ENCODE measurements at places on chromosomes 12 and 14.

- DNase-seq = no peak
Observed at GRCh38 chr12:20798554-20798953, 12.0 kb upstream of the SLCO1B3 start.

GRCh38 chr12:99966429-99966828, 18.3 kb downstream of the ANKS1B start:
- no peak for DNase-seq

DNA sequence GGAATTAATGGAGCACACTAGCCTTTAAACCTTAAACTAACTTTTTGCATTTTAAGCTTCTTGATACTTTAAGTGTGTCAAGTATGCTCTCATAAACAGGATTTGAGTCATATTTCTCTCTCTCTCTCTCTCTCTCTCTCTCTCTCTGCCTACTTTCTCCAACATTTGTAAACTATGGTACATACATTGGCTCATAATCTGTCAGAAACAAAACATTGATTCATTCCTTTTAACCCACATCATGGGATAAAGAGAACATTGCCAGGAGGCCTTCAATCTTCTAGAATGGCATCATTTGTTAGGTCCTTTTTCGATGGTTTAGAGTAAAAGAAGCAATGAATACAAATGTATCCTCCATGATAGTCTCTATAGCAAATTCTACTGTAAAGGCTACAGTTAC, 81.6 kb upstream of the RERGL start:
- no peak for DNase-seq

GRCh38 chr14:102280376-102280962, 24.5 kb downstream of the MOK start:
- DNase-seq = no peak

GRCh38 chr12:81147292-81147919, 69.5 kb downstream of the ACSS3 start:
- no peak for DNase-seq

DNA sequence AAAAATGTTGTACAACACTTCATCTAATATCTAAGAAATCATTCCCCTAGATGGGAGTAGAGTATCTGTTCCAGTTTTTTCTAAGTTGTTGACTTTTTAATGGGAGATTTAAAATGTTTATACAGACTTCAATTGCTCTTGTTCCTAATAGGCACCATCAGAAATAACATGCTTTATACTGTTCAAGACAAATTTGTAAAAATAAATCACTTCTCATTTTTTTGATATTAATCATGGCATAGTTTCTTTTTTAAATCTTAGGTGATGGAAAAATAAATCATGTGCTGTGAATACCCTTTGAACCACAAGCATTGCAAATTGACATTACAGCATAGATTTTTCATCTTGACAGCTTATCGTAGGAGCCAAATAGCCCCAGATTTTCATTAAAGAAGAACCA, 473.5 kb upstream of the MGAT4C start:
- DNase-seq = no peak

DNA sequence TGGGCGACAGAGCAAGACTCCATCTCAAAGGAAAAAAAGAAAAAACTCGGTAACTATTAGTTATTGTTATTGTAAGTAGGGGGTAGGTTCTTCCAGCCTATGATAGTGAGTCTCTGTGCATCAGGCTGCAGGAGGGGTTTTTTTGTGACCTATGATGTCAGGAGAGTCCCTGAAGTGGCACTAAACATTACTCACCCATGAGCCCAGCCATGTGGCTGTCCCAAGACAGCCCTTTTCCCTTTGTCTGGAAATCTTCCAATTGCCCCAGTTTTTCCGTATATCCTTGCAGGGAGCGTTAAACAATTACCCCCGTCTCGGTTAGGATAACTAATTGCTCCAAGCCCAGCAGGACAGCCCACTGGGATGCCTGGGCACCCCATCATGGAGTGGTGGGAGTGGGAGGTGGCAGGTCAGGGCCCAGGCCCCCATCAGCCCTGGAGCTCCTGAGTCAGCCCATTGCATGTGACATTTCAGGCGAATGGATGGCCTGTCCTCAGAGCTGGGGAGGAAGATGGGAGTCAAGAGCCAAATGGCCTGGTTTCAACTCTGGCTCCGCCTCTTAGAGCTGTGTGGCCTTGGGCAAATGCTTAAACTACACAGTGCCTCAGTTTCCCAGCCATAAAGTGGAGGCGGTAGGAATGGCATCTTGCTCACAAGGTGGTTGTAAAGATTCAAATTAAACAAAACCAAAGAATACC, 16.4 kb downstream of the PHETA1 start:
- no peak for DNase-seq

DNA sequence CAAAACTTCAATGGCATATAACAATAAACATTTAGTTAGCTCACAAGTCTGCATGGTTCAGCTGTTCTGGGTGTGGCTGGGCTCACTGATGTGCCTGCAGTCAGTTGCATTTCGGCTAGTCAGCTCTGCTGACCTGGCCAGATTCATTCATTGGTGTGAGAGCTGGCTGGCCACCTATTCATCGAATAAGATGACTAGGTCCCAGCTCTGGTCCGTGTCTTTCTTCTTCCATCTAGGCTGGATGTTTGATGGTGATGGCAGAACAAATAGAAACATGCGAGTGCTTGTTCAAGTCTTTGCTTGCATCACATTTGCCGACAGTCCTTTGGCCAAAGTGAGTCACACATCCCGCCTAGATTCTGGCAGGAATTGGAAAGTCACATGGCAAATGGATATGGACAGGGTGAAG, 203.3 kb upstream of the CRY1 start:
- DNase-seq = no peak

DNA sequence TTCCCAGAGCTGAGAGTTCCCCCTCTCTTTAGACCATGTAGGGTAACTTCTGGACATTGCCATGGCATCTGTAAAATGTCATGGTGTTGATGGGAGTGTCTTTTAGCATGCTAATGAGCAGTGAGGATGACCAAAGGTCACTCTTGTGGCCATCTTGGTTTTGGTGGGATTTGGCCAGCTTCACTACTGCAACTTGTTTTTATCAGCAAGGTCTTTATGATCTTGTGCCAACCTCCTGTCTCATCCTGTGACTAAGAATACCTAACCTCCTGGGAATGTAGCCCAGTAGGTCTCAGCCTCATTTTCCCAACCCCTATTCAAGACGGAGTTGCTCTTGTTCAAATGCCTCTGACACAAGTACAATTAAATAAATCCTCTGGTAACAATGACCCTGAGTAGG, 244.4 kb downstream of the NEDD1 start:
- DNase-seq = no peak

DNA sequence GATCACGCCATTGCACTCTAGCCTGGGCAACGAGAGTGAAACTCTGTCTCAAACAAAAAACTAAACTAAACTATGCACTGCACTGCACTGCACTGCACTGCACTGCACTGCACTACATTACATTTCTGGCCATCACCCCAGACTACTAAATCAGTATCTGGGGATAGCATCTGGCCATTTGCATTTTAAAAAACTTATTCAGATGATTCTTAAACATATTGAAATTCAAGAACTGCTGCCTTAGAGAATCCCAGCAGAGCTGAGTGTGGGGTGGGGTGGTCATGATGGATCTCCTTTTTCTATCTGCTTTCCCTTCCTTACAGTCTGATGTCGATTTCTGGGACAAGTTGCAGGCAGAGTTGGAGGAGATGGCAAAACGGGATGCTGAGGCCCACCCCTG, 13.6 kb downstream of the PEX5 start:
- DNase-seq = no peak

- DNase-seq = no peak
Observed at GRCh38 chr12:68804657-68805591, 3.1 kb upstream of the MDM2 start.

DNA sequence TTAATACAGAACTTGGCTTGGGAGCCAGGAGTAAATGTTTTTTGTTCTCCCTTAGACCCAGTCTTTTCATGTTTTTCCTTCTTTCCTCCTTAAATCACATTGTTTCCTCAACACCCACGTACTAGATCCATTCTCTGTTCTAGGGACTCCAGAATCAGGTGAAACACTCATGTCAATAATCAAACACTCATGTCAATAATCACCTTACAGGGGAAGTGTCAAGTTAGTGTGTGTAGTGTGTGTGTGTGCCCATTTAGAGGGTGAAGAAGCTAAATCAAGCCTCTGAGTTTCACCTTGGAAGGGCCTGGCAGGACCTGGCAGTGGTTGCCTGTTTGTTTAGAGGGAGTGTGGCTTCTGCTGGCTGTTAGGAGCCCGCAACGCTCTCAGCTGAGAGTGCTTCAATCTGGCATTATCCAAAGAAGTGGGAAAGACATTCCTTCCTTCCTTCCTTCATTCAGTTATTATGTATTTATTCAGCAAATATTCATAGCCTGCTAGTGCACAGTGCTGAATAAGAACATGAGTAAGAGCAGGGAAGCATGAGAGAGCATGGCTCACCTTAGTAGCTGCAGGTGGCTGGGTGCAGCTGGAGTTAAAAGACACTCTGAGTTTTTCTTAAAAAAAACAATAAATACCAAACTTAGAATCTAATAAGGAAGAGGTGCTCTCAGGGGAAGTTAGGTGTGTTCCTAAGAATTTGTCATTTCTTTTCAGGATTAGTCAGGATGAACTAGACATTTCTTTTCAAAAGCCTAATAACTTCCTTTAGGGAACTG, 17.6 kb upstream of the EID3 start:
- DNase-seq = no peak

DNA sequence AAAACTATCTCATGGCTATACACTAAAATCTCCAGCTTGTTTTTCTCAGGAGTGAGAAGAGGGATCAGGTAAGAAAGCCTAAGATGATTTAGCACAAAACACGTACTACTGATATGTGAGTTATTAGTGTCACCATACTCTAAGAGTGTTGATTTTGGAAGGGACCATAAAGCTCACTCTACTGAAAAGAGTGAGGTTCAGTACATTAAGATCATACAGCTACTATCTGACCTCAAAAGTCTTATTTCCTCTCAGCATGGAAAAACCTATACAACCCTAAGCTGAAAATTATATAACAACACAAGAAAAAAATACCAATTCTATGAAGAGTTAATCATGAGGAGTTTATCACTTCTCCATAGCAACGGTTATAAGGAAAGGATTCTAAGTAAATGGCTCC, 19.5 kb downstream of the SNW1 start:
- DNase-seq = no peak

DNA sequence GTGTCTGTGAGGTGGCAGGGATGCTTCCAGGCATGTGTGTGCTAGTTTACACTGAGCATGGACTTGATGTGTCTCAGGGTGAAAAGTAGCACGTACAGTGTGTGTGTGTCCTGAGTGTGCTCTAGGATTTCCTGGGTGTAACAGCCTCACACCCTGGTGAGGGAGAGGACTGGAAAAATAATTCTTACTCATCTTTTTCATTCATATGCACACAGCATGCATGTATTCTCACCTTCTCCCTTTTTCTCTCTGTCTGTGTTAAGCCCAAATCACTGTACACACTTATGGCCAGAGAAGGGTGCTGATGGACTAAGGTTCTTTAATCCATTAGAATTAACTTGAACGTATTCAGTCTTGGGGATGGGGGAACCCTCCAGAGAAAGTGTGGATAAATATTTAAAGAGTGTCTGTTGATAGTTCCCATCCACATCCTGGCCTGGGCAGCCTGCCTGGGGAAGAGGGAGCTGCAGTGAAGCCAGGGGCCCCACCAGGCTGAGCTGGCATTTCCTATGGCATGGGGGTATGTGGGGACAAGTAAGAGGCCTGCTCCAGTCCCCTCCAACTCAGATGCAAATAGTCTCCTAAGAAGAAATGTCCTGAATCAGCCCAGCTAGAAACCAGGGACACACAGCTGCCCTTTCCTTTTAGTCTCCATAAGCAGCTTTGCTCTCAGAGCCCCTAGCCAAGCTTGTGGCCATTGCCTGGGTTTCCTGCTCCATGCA, 1.1 kb upstream of the HOXC8 start:
- no peak for DNase-seq

- no peak for DNase-seq
Observed at GRCh38 chr14:40733206-40733605, 873.5 kb upstream of the LRFN5 start.

GRCh38 chr14:33792720-33793368, 158.0 kb downstream of the EGLN3 start:
- DNase-seq = peak; percentile 90

DNA sequence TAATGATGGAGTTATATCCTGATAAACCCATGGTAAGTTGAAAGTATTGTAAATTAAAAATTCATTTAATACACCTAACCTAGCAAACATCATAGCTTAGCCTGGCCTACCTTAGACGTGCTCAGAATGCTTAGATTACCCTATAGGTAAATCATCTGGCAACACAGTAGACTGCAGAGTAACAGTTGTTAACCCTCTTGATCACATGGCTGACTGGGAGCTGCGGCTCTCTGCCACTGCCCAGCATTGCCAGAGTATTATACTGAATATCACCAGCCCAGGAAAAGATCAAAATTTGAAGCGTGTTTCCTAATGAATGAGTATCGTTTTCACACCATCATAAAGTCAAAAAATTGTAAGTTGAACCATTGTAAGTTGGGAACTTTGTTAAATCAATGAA, 17.8 kb upstream of the TMPRSS12 start:
- DNase-seq = no peak

DNA sequence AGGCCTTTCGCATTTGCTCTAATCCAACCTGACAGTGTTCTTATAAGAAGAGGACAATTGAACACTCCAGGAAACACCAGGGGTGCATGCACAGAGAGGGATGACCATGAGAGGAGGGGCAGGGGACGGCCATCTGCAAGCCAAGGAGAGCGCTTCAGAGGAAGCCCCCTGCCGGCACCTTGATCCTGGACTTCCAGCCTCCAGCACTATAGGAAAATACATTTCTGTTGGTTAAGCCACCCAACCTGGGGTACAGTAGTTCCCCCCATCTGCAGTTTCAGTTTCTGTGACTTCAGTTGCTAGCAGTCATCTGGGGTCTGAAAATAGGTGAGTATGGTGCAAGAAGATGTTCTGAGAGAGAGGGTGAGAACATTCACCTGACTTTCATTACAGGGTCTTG, 64.7 kb downstream of the CLMN start:
- no peak for DNase-seq

- no peak for DNase-seq
Observed at GRCh38 chr14:98175881-98176280, 1096.1 kb downstream of the BCL11B start.

DNA sequence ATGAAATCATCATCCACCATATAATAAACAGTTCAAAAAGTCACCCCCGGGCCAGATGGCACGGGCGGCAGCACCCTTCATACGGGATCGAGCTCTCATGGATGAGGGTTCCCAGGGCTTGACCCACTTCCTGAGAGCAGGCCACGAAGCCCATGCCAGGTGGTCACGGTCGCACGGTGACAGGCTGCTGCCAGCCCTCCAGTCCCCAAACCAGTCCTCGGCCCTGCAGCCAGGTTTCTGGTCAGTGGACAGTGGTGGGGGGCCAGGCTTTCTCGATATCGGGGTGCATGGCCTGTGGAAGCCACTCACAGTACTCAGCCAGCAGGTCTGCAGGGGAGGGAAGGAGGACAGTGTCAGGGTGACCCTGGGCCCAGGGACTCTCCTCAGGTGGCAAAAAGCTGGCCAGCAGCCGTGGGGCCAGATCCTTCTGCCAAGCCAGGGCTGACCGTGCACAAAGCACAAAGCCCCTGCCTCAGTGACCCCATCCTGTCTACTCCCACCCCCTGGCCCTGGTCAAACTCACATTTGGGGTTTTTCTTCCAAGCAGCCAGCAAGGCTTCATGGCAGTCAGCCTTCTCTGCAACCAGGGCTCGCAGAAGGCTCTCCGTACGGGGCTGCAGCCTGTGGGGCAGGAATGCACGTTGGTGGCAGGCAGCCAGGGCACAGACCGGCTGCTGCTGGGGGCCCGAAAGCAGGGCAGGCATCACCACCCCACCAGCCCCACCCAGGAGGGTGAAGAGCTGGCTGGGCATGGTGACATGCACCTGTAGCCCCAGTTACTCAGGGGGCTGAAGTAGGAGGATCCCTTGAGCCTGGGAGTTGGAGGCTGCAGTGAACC, 33.3 kb upstream of the UBC start:
- DNase-seq = no peak

Measured in testis (tissue), 5 donors.